ENCODE measurements at places on chromosomes 6 and 20.

GRCh38 chr6:79787626-79788025, 156.5 kb downstream of the SH3BGRL2 start:
- no peak for DNase-seq

GRCh38 chr6:115945306-115945705, 115.4 kb downstream of the FRK start:
- no peak for DNase-seq

- no peak for DNase-seq
Observed at GRCh38 chr6:124190256-124190655, 386.6 kb downstream of the NKAIN2 start.

DNA sequence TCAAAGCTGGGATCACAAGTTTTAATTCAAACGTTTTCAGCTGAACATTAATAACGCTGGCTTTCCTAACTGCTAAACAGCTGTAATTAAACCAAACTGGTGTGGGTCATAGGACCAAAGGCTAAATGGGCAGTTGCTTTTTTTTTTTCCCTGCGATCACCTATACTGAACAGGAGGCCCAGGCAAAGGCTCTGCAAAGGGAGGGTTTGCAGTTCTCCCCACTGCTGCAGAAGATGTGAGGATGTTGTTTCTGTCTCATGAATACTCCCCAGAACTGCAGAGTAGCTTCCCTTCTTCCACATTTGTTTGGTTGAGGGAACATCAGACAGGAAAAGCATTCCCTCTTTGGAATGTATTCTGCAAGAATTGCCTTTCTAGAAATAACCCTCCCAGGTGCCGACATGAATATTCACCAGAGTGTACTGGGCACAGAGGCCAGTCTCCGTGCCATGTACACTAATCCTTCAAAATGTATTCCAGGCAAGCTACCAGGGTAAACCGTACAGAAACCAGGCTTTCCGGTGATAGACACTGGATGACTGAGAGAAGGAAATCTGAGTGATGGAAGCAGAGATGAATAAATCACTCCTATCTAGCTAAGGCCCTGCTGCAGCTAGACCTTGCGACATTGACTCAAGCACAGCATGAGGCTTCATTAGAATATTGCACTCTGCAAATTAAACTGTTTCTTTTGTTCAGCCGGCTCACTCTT, 370.1 kb downstream of the BTBD9 start:
- no peak for DNase-seq

DNA sequence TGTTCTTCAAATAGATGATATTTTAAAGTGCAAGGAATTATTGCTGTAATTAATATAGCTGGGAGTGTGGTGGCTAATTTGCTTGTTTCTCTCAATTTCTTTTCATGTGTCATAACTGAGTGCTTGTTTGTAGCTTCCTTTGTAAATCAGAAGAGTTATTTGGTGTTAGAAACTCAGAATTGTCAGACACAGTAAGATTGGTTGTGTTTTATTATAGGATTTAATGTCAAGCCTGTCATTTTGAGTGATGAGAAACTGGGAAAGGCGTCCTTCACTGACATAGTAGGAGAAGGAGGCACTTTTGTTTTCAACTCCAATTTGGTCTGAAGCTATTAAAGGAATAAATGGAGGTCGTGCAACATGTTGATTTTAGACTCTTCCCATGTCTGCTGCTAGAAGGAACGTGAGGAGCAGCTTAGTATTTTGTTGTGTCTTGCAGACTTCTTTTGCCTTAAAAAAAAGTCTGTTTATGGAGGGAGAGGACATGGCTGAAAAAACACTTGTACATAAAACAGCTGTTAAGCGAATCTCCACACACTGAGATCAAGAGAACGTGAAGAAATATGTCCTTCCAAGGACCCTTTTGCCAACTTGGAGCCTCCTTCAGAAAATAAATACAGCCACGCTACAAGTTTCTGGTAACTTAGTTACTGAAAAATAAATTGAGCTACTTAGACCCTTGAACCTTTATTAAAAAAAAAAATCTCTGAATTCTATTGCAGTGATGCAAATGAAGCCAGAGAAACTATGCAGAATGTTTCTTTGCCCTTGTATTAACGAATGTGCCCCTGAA, 59.5 kb downstream of the BMP6 start:
- DNase-seq: no peak

All from nephron progenitor cell (in vitro differentiated cells).